ENCODE measurements at places on chromosomes 7 and 10.

GRCh38 chr10:7151538-7151937 lies 259.3 kb downstream of the SFMBT2 start:
- DNase-seq: no peak

- no peak for DNase-seq
Measured at GRCh38 chr7:124489925-124490324, 275.7 kb downstream of the GPR37 start.

DNA sequence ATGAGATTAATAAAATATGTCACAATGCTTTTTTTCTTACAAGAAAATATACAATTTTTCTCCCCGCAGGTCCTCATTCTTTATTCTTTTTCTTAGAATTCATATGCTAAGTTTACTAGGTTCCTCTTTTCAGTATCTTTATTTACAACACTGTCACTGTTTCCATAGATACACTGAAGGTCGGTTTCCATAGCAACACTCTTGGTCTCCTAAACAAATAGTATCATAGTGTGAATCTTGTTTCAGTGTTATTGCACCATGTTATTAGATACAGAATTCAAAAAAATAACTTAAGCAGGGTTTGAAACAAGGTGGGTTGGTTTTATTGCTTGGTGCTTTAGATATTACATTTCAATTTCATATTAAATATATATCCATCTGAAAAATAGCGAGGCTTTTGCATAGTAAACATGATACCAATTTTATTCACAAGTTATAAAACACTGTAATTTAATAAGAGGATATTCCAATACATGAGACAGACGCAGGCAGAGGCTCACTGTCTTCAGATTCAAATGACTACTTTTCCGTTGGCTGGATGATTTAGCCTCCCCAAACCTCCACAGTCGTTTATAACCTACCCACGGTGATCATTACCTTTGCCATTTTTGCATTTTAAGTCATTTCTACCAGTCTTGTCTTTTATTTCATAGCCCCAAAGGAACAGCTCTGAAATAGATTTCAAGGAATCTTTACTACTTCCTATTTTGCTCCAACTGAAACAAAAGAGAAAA lies 88.9 kb upstream of the KLF6 start:
- DNase-seq: peak; percentile 56

DNA sequence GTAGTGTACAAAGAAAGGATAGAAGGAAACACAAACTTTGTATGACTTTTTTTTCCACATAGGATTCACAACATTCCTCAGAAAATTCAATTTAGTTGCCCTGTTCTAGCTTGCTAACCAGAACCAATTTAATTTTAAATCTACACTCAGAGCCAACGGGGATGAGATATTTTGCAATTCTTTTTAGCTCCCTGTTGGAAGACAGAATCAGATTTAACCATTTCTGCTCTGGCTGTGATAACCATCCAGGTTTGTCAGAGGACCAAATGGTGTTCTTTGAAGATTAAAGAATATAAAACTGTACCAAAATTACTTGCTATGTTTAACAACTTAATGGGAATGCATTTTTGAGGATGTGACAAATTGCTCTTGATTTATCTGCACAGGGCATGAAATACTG lies 319.7 kb downstream of the HPSE2 start:
- DNase-seq: no peak

DNA sequence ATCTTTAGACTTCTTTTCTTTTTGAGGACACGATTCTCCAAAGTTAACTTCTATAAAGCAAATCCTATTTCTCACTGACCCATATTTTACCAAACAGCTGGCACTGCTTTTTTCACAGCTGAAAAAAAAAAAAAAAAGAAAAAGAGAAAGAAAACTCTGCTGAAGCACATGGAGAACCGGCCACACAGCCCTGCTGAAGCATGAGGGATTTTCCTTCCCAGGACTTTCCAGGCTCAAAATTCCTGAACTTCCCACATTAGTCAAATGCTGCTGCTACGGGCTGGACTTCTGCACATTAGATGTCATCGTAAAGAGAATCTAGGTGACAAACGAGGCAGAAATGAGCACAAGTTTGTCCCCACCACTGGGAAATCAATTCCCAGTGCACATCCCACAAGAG lies 25.2 kb downstream of the HIPK2 start:
- DNase-seq: no peak

DNA sequence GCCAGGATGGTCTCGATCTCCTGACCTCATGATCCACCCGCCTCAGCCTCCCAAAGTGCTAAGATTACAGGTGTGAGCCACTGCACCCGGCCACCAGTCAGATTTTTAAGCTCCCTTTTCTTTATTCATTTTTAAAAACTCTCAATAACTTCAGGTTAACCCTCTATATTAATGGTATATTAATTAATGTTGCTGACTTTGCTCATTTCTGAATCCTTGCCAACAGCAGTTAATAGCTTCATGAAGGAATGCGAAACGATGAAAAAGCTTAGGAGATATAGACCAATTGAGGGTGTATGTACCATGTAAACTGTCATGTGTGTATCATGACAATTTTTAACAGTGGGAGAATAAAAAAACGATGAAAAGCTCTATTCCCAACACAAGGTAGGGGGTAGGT lies 27.5 kb downstream of the PNPLA8 start:
- no peak for DNase-seq

DNA sequence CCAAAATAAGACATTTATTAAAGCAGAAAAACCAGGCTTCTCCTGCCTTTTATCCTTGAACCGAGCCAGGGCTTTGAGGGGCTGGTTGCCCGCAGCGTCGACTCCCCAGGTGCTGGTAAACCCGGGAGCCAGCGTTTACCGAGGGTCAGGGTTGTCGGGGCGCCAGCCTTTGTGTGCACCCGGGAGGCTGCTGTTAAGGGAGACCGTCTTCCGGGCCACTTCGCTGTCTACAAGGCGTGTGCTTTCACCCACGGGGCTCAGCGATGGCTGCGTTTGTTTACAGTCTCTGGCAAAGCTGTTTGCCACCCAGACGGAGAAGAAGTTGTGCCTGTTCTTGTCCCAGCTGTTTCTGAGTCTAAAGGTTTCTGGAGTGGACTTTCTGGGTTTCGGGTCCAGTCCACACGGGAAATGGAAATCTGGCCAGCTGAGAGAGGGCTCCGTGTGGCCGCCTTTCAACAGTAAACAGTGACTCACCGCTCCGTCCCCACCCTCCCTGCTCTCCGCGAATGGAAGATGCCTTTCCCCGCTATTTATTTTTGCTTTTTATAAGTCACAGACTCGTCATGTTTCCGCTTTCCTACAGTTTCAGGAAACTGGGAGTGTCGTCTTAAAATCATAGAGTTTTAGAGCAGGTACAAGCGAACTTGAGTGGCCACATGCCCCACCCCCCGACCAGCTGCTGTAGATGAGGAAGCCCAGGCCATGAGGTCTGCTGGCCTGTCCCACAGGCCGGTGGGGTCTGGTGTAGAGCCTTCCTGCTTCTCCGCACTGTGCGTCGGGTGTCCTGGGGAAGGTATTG lies 2.2 kb downstream of the MAFK start:
- peak; percentile 89 for DNase-seq

- DNase-seq: no peak
Measured at GRCh38 chr10:8334631-8335030, 280.1 kb downstream of the GATA3 start.

DNA sequence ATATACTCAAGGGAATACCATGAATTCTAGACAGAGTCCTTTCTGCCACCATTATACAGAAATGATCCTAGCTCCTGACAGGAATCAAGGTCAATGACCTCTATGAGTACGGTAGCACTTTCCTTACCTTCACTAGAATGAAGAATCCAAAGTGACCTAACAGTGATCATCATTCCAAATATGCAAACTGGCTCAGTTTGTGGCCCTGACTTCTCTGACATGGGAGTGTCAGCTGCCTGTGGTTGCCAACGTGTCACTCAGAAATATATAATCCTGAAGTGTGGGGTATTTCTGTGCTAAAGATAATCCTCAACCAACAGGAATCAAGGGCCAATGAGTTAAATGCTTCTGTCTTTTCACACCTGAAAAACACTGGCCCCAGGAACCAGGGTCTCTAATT lies 45.7 kb downstream of the COPG2 start:
- DNase-seq: no peak

DNA sequence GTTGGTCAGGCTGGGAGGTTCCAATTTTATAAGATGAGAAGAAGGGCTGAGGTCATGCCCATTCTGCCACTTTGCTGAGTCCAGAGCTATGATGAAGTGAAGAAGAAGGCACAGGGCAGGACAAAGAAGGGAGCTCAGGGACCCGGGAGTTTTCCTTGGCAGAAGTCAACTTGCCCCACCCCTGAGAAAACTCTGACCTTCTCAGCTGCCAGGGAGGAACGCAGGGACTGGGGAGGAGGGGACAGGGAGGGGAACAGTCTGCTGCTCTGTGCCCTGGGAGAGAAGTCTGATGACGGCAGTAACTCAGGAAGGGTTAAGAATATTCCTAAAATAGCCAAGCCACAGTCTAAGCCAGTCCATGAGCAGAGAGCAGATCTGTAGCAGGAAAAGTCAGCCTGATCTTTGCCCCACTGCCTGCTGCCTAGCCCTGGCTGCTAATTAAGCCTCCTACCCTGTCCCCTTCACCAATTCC lies 11.7 kb downstream of the ADIRF start:
- DNase-seq: no peak

- DNase-seq: peak; percentile 89
Measured at GRCh38 chr10:88116481-88116880, 253.1 kb downstream of the PTEN start.

DNA sequence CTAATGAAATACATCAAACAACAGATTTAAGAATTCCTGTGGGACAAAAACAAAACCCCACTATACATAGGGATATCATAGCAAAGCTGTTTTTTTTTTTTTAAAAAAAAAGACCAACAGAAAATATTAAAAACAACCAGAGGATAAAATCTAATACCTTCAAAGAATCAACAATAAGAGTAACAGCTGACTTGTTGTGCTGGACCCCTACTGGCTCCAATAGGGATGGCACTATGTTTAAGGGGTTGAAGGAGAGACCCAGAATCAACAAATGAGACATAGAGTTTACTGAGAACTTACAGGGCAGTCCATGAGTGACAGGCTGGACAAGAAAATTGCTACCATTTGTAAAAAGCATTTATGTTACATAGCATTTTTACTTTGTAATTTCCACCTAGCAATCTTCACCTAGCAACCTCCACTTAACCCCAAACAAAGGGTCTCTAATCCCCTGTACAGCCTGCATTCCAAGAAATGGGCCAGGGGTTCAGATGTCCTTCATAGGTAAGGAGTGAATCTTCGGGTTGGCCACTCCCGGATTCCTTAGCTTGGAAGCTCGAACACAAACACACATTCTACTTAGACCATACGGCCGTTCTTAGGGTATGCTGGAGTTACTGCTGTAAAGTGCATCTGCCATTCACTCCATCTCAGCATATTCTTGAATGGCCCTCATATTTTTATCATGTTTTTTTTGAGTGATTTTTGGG lies 25.8 kb downstream of the ASZ1 start:
- DNase-seq: no peak

- DNase-seq: no peak
Measured at GRCh38 chr10:44436240-44436639, 51.3 kb upstream of the CXCL12 start.

DNA sequence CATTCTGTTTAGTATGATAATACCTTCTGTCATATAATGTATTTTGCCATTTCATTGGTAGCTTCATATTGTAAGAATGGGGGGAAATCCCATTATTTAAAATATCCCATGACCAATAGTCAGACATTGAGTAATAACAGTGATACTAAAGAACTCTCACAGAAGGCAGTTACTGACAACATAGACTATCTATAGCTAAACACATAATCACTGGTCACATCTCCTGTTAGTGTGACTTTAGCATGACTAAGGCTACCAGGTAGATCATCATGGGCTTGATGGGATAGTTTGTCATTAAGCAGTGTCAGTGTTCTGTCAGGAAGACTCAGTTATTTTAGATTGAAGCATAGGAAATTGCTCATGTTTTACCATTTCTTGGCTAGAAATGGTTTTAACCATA lies 16.4 kb downstream of the OPN1SW start:
- DNase-seq: no peak

DNA sequence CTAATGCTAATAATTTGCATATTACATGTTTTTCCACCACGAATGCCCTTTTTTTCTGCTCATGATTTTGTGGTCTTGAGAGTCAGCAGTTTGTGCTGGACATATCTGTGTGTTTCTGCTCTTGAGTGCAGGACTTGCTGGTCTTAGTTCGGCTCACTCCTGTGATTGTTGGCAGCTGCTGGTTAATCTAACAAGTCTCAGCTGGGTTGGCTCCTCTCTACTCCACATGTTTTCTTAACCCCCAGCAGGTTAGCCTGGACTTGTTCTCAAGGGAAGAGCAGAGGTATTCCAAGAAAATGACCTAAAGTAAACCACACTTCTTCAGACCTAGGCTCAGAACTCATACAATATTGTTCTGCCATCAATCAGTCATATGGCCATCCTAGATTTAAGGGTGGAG lies 1238.9 kb downstream of the XPNPEP1 start:
- DNase-seq: no peak
